ENCODE measurements at places on chromosomes 1 and 21. TPM values are rescaled to one million over a fixed set of nuclear protein-coding genes. Genes with fewer than 3 reads are reported as not detected.

DNA sequence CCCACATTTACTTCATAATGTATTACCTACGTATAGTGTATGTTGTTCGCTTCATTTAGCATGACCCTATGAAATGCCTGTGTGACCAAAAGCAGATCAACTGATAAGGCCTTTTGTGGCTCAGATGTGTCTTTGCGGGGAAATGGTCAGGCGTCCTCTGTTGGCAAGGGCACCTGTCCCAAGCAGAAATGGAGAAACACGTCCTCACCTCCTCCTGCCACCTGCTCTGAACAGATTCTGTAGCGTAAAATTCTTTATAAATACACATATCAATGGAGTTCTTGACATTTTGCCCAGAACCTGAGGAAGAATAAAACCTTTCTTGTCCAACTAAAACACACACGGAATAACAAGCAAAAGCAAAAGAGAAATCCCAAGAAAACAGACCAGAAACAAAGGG, 417.9 kb downstream of the KIF26B start:
- no peak for DNase-seq

GRCh38 chr1:216562383-216562782, 139.1 kb upstream of the USH2A start:
- DNase-seq = peak; percentile 6

DNA sequence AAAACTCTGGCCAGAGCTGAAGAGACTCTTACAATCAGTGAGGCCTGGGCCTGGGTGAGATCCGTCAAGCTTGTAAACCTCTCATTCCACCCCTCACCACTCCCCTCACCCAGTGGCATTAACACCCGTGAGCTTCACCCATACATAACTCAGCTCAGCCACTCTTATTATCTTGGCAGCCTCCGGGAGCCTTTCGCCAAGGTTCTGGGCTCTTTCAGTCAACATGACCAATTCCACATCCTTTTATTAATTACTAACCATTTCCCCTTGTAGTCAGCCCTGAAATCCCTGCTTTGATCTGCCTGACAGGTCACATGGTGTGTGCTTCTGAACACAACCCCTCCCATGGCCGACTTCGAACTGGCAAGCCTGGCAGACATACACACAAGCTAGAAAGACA, 134.8 kb downstream of the SETD4 start:
- DNase-seq = peak; percentile 65

DNA sequence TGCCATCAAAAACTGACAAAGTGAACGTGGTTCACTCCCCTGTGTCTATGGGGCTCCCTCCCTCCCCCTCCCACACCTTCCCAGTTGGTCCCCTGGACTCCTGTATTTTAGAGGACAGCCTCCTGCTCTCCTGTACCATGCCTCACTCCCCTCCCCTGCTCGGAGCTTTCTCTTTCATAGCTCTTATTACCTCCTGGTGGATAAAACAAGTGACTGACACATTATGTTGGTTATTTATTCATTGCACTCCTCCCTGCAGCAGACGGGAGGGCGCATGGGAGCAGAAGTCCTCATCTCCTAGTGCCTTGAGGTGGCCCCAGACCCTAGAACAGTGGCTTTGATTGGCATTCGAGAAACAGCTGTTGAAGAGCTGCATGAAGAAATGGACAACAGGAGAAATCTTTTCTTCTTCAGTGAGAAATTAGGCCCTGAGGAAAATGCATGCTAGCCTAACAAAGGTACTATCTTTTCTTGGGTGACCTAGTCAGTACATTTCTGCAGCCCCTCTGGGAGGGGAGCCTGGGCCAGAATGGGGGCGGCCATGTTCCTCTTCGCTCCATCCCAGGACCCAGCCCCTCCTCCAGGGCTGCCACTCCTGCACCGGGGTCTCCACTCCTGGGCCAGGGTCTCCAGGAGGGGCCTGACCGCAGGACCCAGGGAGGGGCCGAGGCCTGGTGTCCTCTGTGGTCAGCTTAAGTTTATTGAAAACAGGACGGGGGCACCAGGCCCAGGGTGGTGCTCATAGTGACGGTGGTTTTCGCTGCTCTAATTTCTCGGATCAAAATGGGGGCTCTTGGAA, 1.2 kb upstream of the TFF1 start:
- DNase-seq = no peak

GRCh38 chr1:30412241-30413110, 310.9 kb downstream of the MATN1 start:
- DNase-seq = no peak

DNA sequence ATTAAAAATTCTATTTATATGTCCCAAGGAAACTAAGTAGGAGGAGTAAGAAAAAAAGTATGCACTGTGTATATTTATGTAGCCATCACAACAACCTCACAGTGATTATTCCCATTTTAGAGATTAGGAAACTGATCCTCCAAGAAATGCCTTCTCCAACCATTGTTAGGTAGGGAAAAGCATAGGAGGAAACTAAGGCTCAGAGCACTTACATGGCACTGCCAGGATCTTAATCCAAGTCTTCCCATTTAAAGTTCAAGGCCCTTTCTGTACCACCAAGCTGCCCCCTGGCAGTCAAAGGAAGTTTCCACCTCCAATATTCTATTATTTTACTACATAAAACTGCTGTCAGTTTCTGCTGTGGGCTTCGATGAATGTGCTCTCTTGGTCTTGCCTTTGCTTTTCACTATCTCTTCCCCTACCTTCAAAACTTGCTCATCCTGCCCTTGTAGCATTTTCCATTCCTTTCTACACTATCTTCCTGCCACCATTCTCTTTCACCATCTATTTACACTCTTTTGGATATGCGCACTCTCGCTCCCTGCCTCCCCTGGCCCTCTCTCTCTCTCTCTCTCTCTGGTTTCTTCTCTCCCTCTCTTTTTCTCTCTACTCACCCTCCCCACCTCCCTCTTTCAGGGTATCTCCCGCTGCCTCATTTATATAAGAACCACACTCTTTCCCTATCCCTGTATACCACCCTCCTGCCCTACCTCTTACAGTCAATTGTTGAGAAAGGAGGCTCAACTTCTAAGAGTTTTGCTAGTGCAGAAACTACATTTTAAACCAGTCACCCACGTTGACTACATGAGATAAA, 34.0 kb downstream of the PUM1 start:
- no peak for DNase-seq

DNA sequence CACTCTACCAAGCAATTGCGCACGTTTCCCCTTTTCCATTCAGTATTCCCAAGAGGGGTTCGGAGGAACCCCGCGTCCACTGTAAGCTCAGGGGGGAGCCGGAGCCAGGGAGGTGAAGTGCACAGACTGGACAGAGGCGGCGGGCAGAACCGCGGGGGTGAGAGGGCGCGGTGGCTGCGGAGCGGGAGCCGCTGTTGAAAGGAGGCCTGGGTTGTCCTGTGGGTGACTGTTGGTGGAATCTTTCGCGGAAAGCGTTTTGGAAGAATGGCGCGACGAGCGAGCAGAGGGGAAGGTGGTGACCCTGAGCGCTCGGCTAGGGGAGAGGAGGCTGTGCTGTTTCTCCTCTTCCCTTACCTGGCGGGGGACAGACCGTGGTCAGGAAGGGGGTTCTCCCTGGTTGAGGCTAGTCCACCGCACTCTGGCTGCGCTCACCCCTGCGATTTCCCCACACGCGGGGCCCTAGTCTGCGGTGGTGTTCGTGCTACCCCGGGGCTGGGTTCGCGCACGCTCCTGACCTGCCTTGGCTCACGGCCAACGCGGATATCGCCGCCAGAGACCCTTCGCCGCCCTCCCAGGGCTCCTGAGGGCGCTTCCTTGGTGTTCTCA, 92.8 kb downstream of the PRKAB2 start:
- DNase-seq = no peak

DNA sequence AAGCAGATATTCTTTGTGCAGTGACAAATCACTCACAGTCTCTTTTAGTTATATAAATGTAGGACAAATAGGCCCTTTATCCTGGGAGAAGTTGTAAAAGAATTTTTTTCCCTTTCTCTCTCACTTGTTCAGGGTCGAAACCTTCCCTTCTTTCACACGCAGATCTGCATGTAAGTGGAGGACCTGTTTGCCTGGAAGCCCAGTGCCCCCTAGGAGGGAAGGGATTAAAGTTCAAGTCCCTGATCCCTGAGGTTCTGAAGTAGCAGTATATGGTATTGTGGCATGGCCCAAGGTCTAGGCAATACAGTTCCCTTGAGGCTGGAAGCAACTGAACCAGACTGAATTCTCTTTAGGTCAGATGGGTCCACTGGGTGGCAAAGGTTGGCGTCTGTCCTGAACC, 48.6 kb upstream of the PTGFRN start:
- DNase-seq = no peak

DNA sequence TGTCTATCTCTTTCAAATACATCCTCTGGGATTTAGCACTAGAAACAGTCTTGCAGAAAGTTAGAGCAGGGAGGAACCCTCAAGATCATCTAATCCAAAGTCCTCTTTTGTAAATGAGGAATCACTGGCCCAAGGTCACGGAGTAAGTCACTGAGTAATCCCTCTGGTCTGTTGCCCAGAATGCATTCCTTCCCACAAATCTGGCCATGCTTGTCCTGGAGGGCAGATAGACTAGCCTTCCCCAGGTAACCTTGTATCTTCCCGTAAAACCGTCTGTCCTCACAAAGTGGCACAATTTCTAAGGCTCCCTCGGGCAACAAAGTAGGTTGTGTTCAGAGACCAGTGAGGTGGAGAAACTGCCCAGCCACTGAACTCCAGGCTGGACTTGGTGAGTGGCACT, 46.2 kb downstream of the DDR2 start:
- DNase-seq = no peak

DNA sequence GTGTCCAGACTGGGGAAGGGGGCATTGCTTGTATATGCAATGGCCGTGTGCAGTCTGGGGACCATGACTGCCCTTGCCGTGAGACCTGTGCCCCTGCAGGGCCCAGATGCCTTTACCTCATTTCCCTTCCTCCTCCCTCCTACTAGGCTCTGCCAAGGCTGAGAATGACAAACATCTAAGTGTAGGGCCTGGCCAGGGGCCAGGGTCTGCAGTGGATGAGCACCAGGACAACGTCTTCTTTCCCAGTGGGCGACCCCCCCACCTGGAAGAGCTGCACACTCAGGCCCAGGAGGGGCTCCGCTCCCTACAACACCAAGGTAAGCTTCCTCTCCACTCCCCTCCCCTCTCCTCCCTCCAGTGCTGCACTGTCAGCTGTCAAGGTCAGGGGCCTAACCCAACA, 49.5 kb downstream of the YARS1 start:
- DNase-seq = no peak

DNA sequence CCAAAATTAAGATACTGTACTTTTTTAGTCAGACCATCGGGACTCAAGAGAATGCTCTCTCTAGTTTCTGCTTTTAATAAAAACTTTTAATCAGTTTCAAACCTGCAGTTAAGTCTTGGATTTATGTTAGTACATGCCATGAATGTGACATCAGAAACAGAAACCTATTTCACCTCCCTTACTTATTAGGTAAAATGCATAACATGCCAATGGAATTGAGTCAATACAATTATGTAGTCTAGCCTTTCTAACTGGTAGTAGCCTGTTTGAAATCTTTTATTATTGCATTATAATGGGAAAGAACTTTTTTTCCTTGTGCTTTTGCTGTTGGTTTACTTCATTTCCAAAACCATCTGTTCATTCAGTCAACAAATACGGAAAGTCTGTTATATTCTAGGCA, 4.8 kb downstream of the PHACTR4 start:
- DNase-seq = no peak

- DNase-seq = no peak
Observed at GRCh38 chr1:170657275-170657853, 6.6 kb upstream of the PRRX1 start.

DNA sequence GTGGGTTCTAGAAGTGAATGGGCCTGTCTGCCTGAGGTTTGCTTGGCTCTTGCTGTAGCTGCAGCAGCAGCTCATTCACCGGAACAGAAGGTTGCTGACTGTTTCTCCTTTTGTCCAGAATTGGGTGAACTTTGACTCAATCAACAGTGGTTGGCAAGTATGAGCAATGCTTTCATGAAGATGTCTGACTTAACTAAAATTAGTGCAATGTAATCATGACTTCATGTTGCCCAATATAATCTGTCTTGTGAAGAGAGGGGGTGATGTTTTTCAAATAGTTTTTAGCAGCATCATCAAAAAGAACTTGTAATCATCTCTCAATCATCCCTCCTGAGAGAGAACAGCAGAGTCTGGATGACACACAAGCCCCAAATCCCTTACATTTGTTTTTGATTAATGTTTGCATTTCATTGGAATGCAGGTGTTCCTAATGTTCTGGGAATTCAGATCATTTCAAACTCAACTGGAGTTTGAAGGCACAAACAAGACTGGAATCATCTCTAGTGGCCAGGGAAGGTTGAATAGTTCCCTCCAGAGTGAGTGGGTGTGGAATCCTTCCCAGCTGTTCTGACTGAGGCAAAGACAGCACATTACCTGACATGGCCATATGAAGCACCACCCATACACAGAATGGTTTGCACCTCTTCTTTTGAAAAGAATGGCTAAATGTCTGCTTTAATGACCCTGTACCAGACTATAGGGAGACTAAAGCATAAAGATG, 82.9 kb downstream of the HLX start:
- DNase-seq = no peak

GRCh38 chr1:152220166-152221163, 3.5 kb downstream of the HRNR start:
- no peak for DNase-seq

DNA sequence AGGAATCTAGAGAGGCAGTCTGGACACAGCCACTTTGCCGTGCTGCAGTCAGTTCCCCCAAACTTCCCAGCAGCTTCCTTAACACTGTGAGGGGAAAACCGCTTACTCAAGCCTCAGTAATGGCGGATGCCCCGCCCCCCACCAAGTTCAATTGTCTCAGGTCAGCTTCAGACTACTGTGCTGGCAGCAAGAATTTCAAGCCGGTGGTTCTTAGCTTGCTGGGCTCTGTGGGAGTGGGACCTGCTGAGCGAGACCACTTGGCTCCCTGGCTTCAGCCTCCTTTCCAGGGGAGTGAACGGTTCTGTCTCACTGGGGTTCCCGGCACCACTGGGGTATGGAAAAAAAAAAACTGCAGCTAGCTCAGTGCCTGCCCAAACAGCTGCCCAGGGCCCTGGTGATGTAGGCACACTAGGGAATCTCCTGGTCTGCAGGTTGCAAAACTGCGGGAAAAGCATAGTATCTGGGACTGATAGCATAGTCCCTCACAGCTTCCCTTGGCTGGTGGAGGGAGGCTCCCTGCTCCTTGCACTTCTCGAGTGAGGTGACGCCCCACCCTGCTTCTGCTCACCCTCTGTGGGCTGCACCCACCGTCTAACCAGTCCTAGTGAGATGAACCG, 23.7 kb upstream of the HFM1 start:
- DNase-seq = no peak

GRCh38 chr21:26096494-26097371, 73.8 kb downstream of the APP start:
- DNase-seq = no peak

- no peak for DNase-seq
Observed at GRCh38 chr21:36551731-36552433, 72.0 kb upstream of the CLDN14 start.

GRCh38 chr1:63501256-63501655, 21.8 kb downstream of the ITGB3BP start:
- no peak for DNase-seq

IGSF5 gene
- 0.33 TPM for total RNA-seq

VHLL gene
- total RNA-seq = 0.81 TPM

NLRP3 gene
- total RNA-seq = 0.32 TPM

GPR137B gene
- total RNA-seq = 11.4 TPM

All from Calu3 (cell line).